KBM-7 (cell line): ENCODE measurements at places on chromosomes 6 and 20.

DNA sequence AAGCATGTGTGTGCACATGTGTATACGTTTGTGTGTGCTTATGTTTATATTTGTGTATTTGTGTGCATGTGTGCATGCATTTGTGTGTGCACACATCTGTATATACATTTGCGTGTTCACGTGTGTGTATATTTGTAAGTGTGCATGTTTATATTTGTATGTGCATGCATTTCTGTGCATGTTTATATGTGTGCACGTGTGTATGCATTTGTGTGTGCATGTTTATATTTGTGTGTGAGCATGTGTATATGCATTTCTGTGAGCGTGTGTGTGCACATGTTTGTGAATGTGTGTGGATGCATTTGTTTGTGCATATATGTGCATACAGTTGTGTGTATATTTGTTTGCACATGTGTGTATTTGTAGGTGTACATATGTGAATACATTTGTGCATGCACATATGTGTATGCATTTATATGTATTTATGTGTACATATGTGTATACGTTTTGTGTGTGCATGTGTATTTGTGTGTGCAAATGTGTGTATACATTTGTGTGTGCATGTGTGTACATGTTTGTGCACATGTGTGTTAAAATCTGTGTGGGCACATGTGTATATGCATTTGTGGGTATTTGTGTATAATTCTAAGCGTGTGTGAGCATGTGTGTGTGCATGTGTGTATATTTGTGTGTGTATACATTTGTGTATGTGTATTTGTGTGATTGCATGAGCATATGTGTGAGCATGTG is 140.4 kb upstream of the AFDN start:
- DNase-seq = no peak

DNA sequence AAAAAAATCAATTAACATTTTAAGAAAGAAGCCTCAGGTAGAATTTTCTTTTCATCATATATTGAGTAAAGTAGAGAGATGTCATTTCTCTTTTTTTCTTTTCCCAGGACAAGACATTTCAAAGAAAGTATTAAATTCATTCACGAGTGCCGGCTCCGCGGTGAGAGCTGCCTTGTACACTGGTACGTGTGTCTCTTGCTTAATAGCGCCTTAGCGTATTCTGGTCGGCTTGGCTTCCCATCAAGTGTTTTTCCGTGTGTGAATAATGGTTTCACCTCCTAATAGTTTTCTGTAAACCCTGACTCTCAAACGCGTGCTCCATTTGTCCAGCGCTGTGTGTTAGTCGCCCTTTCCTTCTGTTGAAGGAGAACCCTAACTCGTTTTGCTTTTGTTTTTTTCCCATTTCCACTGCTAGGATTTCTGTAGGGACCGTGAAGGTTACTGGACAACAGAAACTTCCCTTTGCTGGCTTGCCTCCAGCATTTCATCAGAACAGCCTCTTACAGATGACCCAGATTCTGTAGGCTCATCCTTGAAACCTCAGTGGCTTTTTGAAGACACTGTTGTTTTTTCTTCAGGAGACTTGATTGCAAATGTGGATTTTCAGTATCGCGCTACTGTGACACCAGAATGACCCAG is 45.7 kb upstream of the IRF4 start:
- DNase-seq = no peak

DNA sequence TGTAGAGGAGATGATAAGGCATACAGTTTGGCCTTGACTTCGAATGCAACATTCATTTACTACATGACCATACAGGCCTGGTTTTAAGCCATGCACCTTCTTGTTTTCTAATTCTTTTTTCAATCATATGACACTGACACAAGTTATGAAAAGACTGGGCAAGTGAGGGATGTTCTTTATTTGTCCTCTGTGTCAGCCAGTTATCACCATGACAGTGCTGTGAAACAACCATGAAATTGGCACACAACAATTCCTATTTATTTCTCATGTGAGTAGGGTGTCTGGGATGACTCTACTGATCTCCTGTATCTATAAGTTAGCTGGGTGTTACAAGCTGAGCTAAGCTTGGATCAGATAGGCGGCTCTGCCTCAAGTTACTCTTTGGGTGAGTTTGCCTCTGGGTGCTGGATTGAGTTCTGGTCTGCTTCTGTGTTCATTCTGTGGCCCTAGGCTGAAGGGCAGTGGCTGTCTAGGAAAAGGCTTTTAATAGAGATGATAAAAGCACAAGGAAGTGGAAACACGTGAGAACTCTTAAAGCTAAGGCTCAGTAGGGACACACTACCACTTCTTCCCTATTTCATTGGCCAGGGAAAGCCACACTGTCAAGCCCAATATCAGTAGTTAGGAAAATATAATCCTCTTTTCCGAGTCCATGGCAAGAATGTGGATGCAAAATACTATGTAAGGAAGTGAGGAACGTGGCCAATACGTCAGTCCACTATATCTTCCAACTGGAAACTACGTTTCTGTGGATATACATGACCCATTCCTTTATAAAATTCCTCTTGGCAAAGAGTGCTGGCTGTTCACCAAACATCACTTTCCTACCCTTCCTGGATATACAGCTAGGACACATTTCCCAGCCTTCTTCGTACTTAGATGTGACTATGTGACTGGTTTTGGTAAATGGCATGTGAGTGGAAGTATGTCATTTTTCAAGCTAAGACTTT is 126.2 kb upstream of the RNF24 start:
- no peak for DNase-seq

DNA sequence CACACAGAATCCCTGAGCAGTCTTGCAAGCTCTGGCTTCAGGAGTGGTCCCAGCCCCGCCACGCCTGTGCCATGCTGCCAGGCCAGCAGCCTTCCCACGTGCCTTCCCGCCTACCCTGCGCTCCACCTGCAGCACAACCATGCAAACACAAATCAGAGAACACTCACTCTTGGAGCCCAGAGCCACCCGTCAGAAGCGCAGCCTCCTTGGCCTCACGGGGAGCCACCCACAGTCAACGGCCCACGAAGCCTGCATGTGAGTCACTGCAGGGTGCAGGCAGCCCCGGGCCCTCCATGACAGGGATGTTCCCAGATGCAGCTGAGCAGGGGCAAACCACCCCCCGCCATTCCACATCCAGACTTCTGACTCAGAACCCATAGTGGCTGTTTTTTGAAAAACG is 217.0 kb downstream of the DLL1 start:
- no peak for DNase-seq

DNA sequence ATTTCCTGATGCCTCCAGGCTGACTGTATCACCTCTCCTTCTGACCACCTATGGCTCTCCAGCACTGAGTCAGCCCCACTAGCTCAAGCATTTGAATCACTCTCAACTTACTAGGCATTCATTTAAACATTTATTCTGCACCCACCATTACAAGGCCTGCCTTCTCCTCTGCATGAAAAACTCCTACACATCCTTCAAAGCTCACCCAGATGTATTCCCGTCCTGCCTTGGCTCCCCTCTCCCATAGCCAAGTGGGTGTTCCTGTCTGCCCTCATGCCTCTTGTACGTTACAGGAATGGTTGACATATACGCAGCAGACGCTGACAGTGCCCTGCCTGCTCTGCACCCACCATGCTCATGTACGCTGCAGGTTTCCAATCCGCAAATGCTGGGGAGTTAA is 21.6 kb downstream of the KCNK17 start:
- no peak for DNase-seq
